ENCODE measurements at places on chromosomes 3 and 15. TPM values are rescaled to one million over a fixed set of nuclear protein-coding genes. Genes with fewer than 3 reads are reported as not detected.

- no peak for DNase-seq
These were observed 279.2 kb downstream of the GABRG3 start for GRCh38 chr15:27250223-27250622.

DNA sequence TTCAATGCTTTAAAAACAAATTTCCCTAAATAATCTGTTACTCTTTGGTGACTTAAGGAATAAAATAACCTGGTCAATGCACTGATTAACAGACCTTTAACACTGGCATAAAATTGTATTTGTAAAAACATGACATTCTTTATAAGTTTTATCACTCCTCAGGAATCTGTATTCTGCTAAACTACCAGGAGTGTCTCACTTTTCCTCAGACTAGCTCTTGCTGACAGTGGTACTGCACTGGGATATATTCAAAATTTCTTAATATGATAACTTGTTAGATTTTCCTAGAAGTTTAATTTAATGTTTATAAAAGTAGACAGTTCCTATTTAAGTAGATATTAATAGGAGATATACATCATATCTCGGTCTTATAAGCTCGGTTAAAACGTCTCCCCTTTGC lies 363.4 kb upstream of the ARHGEF26 start:
- no peak for DNase-seq

GRCh38 chr15:35445891-35446290 lies 100.1 kb downstream of the DPH6 start:
- DNase-seq = no peak

DNA sequence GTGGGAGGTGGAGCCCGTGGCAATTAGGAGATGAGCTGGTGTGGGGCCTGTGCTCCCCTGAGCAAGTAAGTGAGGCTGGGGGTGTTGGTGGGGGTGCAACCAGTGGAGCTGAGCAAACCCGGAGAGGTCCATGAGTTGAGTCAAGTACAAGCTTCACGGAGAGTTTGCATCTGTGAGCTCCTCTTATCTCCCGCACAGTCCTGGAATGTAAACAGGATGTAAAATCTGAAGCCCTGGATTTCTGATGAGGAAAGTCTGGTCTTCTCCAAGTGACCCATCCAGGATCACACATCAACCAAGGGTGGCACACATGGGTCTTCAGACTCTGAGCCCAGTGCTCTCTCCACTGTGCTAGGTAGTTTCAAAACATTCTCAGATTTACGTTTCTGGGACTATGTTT lies 67.8 kb downstream of the LSM3 start:
- no peak for DNase-seq

DNA sequence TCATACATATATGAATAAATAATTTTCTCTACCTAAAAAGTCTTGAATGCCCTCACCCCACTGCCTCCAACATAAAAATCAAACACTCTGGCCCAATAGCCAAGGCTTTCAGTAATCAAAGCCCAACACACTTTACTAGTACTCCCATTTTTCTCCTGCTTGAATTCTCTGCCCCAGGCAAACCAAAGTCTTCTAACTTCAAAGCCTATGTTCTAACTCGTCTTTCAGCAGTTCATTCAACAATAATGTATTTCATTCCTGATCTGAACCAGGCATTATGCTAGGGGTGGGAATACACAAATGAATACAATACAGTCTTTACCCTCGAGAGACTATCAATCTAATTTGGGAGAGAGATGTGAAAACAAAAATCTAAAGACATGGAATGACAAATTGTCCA lies 11.4 kb upstream of the ZNF592 start:
- DNase-seq = no peak

DNA sequence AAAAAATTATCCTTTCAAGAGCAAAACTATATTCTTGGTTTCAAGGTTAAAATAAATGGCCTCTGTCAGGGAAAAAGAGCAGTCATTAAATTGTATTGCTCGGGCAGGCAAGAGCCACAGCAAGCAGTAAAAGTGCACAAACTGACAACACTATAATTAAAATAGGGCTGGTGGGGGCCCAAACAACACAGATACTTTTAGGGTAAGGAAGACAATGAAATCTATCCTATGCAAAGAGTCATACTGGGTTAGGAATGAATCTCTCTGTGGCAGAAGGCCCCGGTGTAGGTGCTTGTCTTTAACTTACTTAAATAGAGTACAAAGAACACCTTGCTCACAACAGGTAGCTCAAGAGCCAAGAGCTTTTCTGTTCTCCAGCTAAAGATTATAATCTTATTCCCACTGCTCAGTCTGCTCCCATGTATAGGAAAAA lies 94.7 kb downstream of the DLG1 start:
- DNase-seq = no peak

- DNase-seq = no peak
These were observed 65.3 kb downstream of the MESD start for GRCh38 chr15:80924278-80924677.

GRCh38 chr3:184718431-184718830 lies 6.6 kb upstream of the MAGEF1 start:
- DNase-seq = no peak

GRCh38 chr15:63504979-63505841 lies 817 bp downstream of the USP3 start:
- DNase-seq = peak; percentile 54

The IQCF5 gene
- polyA plus RNA-seq = not detected

The MUC4 gene
- not detected for polyA plus RNA-seq

The PIGZ gene
- 0.42 TPM for polyA plus RNA-seq

The STAC gene
- not detected for polyA plus RNA-seq
